Stimulated activated CD8-positive, alpha-beta memory T cell treated with anti-CD3 and anti-CD28 coated beads, Interleukin-15, amount 100 ng/mL, for 24 hours (primary cell): ENCODE measurements at places on chromosomes 2 and 18.

- DNase-seq, result no peak
Observed at GRCh38 chr2:179764710-179765109, 96.7 kb downstream of the ZNF385B start.

DNA sequence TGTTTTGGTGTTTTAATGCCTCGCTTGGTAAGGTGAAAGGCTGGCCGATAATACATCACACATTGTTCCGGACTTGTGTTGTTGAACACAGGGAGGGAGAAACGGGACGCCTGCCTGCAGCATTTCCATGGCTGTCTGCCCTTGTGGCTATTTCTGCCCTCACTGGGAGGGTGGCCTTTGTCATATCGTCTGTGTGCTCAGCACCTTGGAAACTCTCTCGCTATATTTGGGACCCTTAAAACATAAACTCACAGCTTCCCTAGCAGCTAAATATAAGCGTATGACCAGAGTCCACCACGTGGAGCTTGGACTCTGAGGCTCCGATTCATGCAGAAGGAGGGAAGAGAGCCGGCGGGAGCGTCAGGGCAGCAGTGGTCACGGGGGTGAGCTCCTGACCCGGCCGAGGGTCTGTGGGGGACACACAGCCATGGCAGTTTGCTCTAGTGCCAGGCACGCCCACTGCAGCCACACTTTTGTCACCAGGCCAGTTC is 111.7 kb downstream of the SH3BP4 start:
- no peak for DNase-seq

DNA sequence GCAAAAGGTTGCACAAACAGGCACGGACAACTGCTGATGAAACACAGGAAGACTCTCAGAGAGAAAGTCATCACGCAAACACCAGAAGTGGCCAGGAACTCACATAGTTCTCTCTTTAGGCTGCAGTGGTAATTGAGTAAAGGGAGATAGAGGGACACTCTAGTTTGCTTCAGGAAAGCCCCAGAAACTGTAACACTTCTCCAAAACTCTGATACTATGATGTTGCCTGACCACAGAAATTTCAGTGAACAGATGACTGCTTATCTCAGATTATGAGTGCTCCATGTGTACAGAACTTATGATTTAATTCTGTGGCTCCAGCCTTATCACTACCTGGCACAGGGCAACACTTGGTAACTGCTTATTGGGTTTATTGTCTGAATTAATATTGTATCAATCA is 311.5 kb upstream of the GYPC start:
- no peak for DNase-seq

DNA sequence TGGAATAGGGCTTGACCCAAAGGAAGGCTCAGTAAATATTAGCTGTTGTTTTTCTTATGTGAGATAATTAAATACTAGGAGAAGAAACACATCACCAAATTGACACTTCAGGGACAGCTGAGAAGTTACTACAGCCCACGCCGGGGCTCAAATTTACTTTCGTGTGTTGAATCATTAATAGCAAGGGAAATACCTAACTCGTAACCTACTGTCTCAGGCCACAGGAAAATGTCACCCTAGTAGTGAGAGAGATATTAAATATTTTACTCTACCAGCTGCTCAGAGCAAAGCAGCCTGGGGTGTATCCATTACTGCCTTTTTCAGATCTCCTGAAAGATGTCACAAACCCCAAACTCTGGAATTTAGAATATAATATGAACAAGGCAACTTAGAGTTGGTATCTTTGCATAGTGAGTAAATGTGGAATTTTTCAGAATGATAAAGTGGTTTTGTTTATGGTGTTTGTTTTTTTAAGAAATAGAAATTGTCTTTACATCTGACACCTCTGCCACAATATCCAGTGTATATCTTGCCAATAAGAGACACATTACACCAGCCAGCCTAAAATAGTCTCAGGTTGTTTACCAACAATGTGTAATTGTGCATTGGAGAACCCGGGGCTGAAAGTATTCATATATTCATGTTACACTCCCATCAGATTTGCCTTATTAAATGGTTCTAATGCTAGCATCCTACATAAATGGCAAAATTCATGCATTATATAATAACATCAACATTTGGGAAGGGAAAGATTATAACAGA is 48.4 kb downstream of the ATP8B1 start:
- no peak for DNase-seq

- DNase-seq, result no peak
Observed at GRCh38 chr2:36371070-36371874, 15.7 kb downstream of the CRIM1 start.

DNA sequence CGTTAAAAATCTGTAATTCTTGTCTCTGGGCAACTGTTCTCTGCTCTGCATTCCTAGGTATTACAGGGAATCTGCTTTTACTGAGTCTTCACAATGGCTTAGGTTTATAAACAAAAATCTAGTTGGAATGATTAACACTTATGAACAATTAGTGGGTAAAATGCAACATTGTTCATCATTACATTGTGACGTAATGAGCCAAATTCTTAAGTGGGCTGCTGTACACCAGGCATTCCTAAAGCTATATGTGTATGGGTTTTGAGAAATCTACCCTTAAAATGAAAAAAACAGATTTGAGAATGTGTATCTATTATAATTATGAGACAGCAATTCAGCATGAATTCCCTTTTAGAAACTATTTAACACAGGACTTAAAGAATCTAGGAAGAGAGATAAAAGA is 41.5 kb upstream of the ERBB4 start:
- no peak for DNase-seq

DNA sequence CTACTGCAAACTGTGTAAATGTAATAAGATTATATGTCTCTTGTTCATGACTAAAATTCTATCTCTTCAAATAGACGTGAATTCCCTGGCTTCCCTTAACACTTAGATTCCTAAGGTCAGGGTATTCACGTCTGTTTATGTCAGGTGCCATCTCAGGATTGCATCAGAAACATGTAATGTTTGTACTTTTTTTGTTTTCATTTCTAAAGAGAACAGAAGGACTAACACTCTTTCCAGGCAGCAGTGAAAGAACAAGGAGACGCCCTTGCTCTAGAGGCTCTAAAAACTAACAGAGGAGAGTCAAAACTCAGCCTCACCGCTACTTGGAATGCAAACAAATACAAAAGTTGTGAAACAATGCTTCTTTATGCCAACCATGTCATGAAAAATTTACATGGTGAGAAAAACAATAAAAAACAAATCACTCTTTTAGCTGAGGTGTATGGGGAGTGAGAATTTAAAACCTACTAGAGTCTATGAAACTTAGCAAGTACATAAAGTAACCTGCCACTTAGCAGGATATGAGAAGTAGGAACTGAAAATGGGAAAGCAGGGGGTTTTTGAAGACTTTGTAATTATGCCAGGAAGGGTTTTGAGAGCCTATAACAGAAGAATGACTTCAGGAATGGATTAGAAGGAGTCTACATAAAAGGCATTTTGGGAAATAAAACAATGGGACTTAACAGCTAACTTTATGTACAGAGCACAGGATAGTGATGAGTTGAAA is 522.7 kb downstream of the THSD7B start:
- no peak for DNase-seq

DNA sequence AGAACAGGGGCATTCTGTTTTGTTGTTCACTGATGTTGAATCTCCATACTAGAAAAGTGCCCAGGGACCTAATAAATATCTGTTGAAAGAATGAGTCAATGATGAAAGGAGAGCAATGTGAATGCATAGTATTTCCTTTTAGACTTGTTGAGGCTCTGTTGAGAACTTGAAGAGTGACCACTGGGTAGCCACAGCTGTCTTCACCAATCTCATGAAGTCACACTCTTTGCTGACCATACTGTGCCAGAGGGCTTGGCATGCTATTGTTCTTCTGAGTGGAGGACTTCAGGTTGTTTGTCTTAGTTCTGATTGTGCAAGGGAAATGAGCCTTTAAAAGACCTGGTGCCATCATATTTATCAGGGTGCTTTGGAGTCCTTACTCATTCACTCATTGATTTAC is 41.6 kb upstream of the NT5C1B start:
- DNase-seq, result no peak

DNA sequence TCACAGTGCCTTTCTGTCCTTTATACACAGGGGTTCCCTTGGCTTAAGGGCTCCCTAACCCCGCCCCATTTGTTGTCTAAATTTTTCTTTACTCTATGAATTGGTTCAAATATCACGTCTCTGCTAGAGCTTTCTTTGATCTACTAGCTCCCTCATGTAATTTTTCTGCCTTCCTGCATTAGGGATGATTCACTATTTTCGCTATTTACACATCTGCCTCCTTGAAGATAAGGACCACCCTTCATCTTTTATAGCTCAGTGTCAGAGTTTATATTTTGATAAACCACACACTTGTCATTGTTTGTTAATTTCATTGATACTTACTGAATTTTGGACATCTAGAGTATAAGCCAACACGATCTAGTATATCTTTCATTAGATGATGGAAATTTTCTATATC is 169.2 kb downstream of the LPIN1 start:
- no peak for DNase-seq

- no peak for DNase-seq
Observed at GRCh38 chr2:197914778-197915177, 110.4 kb downstream of the PLCL1 start.

GRCh38 chr2:170155723-170156253 is 22.2 kb upstream of the MYO3B start:
- DNase-seq, result no peak

- no peak for DNase-seq
Observed at GRCh38 chr2:229350117-229350805, 79.2 kb upstream of the PID1 start.

GRCh38 chr2:200693836-200694470 is 108.1 kb downstream of the AOX1 start:
- no peak for DNase-seq

GRCh38 chr2:25561136-25561850 is 112.1 kb downstream of the DTNB start:
- DNase-seq, result peak; percentile 3

- no peak for DNase-seq
Observed at GRCh38 chr2:232781765-232782164, 5.4 kb upstream of the KCNJ13 start.

- no peak for DNase-seq
Observed at GRCh38 chr2:96556441-96557330, 20.1 kb downstream of the ARID5A start.

DNA sequence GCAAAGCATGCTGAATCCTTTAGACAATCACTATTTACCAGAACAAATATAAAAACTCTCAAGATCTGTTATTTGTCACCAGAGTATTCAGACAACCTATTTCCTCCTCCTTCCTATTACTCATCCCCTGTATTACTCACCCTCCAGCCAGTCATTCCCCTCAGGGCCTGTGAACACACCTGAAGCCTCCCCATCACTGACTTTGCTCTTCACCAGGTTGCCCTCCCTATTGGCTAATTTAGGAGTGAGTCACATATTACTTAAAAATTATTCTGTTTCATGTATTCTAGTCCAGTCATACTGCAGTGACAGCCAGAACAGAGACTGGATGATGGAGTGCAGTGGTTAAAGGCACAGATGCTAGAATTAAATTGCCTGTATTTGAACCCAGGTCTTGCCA is 3.7 kb upstream of the ATG16L1 start:
- DNase-seq, result no peak
